ENCODE measurements at places on chromosomes 3 and 15.

DNA sequence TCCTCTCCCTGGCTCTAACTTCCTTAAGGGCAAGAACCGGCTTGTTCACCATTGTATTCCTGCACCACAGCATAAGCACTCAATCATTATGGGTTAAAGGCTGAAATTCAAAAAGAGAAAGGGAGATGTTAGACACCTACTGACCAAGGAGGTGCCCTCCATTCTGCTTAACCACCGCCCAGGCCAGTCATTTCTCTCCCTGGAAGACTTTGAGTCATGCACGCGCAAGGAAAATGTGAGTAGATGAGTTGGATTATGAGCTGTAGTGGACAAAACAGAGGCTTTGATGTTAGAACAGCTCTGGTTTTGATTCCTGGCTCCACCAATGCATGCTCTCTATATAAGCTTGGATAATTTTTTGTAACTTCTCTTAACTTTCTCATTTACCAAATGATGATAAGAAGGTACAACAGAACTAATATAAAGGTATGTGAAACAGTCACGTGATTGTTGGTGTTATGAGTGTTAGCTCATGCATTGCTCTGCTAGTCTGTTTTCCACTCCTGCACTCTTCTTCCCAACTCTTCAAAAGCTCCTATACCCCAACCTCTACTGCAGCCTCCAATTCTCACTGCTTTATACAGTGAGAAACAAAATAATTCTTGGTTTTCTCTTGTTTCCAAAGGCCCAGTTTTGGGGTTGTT is 148.4 kb upstream of the ATP11B start:
- DNase-seq, result no peak

DNA sequence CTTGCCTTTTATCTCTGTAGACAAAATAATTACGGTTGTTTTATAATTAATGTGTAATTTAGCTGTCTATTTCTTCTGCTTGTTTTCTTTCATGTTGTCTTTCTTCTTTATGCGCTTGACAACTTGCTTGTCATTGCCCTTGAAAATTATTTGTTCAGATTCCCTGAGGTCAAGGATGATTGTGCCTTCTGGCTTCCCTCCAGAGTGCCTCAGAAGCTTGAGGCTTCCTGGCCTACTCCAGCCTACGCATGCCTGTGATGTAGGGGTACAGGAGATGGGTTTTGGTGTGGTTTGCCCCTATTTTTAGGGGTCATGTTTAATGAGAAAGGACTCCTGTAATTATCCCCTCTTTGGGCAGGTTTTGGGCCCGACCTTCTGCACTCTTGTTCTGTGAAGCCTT is 231.5 kb downstream of the SV2B start:
- DNase-seq, result no peak

DNA sequence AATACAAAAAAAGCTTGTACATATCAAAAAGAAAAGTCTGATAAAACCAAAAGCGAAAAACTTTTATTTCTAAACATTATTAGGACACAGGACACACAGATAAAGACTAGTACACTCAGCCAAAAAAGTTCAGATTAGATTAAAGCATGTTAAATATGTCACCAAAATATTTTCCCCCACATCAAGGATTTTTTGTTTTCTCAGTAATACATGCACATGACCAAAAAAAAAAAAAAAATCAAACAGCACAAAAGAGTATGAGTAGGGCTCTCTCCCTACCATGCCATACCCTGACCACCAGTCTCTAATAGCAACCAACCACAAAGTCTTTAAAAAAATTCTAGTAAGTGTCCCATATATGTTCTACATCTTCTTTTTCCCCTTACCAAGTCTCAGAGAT is 77.4 kb downstream of the LRRFIP2 start:
- no peak for DNase-seq

GRCh38 chr15:67906382-67906781 is 66.5 kb upstream of the RNU6-1 start:
- DNase-seq, result no peak

DNA sequence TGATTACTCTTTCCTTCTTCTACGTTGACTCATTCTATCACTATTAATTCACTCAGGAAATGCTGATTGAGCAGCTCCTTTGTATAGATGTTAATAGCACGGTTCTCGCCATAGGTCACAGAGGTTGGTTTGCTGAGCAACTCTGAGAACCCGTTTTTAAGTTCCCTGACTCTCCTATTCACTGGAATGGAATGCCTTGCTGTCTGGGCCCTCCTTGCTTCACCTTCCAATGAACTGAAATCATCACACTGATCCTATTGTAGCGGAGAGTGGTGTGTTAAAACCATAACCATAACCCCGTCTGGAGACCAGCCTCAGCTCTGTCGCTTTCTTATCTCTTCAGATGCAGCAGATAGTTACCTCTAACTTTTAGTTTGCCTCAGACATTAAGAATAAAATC is 323.6 kb downstream of the GABRB3 start:
- DNase-seq, result no peak

DNA sequence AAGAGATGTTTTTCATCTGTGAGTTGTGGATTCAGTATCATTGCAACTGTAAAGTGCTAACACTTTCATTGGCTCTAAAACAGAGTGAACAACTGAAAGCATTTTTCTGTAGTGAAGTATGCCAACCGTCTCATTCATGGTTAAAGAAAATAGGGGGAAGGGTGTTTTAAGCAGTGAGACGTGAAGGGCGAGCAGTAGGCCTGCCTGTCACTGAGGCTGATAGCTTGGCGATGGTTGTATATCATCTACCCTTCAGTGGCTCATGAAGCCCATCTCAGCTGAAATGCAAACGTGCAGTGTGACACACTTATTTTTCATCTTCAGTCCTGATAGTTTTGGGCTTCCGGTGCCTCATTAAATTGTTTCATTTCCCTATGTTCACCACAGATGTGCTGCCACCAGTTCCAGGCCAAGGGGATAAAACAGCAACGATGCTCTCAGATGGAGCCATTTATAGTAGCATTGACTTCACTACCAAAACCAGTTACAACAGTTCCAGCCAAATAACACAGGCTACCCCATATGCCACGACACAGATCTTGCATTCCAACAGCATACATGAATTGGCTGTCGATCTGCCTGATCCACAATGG is 562.0 kb downstream of the ROBO2 start:
- DNase-seq, result no peak

- DNase-seq, result no peak
Measured at GRCh38 chr15:48634096-48634495, 11.4 kb downstream of the FBN1 start.

DNA sequence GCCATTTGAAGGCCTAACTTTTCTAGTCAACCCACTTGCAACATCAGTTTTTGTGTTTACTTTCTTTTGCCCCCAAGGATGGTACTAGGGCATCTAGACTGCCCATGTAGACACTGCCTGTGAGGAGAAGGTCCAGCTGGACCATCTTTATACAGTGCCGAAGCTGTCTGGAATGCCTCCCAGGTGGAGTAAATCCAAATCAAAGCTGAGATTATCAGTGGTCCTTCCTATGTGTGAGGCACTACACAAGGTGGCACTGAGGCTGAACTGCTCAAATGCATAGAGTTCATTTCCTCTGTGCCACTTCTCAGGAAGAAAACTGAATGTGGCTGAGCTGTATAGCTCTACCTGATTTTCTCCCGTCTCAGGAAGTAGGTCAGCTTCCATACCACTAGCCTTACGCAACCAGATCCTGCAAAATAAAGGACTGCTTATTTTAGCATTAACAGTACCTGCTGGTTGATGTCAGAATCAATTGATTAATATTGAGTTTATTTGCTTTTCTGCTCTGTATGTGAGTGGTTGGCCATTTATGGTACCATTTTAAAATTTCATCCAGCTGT is 106.1 kb downstream of the GHSR start:
- DNase-seq, result no peak

GRCh38 chr3:185758912-185759311 is 65.9 kb downstream of the IGF2BP2 start:
- DNase-seq, result peak; percentile 11

Data from NCI-H510A treated with DMSO at 0.1 percent for 48 hours (cell line).